ENCODE measurements at places on chromosomes 5 and 9.

- no peak for DNase-seq
Observed at GRCh38 chr9:123395689-123396511, 39.9 kb downstream of the CRB2 start.

DNA sequence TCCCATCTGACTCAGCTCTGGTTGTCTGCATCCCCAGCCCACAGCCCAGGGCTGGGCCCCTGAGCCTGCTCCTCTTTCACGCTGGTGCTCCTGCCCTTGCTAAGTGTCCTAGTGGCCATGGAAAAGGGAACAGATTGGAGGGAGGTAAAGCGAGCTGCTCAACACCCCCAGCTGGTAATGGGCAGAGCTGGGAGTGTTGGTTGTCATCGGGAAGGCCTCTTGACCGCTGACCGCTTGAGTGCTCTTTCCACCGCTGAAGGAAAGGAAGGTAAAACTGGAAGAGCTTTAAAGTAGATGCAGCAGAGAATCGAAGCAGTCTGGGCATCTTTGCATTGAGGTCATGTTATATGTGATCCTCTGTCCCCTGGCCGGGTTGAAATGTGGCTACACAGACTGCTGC lies 60.2 kb downstream of the CRB2 start:
- DNase-seq, result no peak

- DNase-seq, result no peak
Observed at GRCh38 chr5:14816999-14817761, 54.4 kb downstream of the ANKH start.

- no peak for DNase-seq
Observed at GRCh38 chr5:142215915-142216681, 107.5 kb downstream of the NDFIP1 start.

DNA sequence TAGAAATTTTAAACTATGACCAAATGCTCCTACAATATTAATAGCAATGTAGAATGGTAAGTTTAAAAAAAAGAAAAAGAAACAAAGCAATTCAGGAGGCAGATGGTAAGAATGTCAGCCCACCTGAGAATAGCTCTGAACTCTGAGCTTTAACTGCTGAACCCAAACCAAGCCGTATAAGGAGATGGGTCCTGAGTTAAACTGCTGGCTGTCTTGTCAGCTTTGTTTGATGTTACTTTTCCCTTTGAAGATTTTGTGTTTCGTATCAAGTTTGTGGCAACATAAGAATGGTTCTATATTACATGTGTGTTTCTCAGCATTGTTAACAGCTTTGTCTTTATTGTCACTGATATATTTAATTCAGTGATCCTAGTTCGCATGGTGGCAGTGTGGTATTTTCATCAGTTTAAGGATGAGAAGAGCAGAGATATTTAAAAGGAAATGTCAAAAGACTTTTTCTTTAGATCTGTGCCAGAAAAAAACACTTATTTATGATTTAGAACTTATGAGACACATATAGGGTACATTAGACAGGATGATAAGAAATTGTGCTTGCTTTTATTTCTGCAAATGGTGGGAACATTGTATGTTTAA lies 390.1 kb downstream of the CCDC171 start:
- DNase-seq, result no peak

DNA sequence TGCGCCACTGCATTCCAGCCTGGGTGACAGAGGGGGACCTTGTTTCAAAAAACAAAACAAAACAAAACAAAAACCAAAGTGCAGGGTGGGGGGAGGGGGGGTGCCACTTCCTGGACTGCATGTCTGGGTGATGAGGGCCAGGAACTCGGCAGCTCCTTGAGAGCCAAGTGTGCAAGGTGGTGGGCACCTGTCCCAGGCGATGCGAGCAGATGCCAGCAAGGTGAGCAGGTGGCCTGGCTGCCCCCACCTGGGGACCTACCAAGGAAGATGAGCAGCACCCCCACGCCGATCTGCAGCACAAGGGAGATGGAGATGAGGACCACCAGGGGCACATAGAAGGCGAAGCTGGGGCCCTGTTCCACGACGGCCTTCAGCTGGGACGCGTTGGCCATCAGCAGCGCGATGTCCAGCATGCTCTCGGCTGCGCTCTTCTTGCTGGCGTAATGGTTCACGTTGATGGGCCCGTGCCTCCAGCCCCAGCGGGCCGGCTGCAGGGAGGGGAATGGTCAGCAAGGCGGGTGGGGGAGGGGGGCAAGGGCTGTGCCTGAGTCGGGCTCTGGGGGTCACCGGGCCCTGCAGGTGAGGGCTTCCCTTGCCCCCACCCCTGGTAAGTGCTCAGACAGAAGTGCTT lies 7.8 kb downstream of the NINJ1 start:
- no peak for DNase-seq

- no peak for DNase-seq
Observed at GRCh38 chr5:151432210-151432609, 15.2 kb upstream of the SLC36A1 start.

DNA sequence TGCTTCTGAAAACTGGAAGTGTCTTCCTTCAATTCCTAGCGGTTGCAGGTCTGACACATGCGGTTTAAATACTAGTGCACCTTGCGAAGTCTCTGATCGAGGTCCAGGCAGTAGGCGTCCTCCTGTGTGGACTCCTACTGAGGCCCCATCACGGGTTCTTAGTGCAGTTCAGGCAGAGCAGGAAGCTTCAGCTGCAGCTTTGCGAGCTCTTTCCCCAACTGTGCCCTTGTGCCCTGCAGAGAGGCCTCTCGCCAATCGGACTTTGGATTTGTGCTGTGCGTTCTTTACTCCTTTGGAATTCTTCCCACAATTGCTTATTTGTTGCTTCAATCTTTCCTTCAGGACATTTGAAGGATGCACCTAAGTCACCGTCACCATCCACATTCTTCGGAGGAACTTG lies 40.6 kb upstream of the FAM120AOS start:
- DNase-seq, result no peak

GRCh38 chr9:89757776-89758528 lies 153.1 kb downstream of the GADD45G start:
- no peak for DNase-seq

- no peak for DNase-seq
Observed at GRCh38 chr5:6508931-6509330, 60.3 kb downstream of the UBE2QL1 start.

DNA sequence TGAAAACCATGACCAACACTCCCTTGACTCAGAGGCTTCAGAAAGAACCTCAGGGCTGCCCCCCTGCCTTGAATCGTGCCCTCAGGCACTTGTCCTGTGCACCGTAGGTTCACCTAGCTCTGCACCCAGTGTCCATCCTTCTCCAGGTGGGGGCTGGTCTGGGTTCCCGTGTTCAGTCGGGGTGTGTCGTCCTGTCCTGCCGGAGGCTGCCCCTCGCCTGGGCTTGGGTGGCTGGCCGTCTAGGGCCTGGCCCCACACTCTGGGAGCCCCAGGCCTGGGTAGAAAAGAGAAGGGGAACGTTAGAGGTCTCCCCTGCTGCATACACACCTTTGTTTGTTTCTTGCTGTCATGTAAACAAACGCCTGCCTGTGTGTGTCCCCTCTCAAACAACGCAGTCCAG lies 29.3 kb downstream of the CATSPER3 start:
- DNase-seq, result no peak

- DNase-seq, result no peak
Observed at GRCh38 chr9:74205056-74205455, 292.1 kb upstream of the RORB start.

DNA sequence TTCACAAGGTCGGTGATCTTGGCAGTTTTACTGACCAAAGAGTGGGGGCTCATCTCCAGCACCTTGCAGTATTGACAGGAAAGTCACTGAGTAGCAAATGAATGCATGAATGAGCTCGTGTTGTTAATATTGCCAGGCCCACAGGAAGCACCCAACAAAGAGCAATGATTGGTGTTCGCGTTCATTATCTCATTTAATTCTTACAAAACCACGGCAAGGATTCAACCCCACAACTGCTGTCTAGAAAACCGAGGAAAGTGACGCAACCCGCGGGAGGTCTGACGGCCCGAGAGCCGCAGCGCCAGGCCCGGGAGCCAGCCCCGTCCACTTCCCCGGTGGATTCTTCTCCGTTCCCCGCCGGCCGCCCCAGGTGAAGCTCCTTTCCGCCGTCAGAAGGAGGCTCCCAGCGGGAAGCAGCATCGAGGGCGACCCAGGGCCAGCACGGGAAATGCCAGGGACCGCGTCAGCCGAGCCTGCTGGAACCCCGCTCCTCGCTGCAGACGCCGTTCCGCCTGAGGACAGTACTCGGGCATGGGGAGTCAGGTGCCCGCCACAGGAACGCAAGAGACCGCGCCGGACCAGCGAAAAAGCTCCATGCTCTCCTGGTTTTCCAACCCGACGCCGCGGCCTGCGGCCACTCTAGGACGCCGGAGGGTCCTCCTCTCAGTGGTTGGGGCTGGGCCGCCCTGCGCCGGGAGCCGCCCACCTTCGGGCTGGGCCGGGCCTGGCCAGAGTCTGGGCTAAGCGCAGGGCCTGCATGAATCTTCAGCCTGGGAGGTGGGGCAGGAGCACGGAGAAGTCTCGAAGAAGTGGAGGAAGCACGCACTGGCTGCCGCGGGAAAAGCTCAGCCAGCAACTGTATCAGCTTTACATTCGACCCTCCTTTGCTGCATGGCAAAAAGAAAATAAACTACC lies 19.8 kb upstream of the FER start:
- peak; percentile 89 for DNase-seq

GRCh38 chr9:135355521-135356011 lies 124.0 kb upstream of the PPP1R26 start:
- DNase-seq, result no peak

- peak; percentile 99 for DNase-seq
Observed at GRCh38 chr9:120387257-120388002, 192.5 kb downstream of the CDK5RAP2 start.

- no peak for DNase-seq
Observed at GRCh38 chr5:8229551-8229950, 360.6 kb downstream of the MTRR start.

GRCh38 chr9:88957526-88957925 lies 33.7 kb upstream of the S1PR3 start:
- DNase-seq, result no peak

DNA sequence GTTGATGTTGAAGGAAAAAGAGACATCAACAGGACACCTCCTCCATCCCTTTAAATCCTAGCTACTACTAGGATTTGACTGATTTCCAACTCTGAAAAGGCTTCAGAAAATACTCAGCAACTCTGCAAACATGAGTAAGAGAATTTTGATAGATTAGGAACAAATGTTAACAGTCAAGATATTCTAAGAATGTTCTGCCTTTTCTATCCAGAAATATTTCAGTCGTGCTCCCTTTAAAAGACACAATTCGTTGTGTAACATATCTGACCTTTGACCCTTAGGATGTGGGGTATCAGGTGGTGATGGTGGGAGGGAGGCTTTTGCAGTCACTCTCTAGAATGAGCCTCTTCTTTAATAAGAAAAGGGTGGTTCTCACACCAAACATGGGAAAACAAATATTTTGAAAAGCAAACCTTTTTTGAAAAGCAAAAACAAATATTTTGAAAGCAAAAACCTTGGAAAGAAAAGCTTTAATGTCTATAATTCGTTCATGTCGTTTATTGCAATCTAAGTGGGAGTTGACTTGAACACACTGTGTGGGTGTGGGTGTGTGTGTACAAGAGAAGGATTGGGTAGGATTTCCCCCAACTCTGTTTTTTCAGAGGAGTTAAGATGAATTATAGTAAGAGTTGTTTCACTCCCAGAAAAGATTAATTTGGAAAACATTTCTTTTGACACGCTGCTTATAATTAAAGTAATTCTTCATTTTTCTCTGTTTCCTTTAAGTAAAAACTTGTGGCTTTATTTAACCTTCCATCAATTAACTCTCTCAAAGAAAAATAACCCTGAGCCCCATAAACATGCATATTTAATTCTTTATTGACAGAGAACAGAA lies 152.8 kb downstream of the TMEM167A start:
- no peak for DNase-seq

GRCh38 chr5:110616009-110616408 lies 110.5 kb downstream of the TMEM232 start:
- no peak for DNase-seq

GRCh38 chr9:34218446-34218845 lies 39.6 kb downstream of the UBAP1 start:
- DNase-seq, result no peak

DNA sequence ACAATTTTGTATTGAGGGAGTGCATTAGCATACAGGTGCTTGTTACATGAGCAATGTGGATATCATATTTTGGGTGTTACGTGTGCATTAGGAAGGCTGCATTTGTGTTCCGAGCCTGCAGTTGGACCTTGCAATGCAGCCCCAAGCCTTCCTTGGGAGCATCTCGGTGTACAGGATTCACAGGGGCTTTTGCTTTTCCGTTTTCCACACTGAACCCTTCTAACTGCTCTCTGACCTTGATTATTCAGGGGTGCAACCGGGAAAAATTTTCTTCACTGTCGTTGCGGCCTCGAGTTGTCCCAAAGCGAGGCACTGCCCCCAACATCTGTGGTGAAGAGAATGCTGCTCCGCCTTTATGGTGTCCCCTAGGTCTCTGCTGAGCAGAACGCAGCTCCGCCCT lies 80.1 kb upstream of the PLEKHG4B start:
- DNase-seq, result no peak

- DNase-seq, result peak; percentile 90
Observed at GRCh38 chr5:32504989-32505596, 60.6 kb upstream of the ZFR start.

DNA sequence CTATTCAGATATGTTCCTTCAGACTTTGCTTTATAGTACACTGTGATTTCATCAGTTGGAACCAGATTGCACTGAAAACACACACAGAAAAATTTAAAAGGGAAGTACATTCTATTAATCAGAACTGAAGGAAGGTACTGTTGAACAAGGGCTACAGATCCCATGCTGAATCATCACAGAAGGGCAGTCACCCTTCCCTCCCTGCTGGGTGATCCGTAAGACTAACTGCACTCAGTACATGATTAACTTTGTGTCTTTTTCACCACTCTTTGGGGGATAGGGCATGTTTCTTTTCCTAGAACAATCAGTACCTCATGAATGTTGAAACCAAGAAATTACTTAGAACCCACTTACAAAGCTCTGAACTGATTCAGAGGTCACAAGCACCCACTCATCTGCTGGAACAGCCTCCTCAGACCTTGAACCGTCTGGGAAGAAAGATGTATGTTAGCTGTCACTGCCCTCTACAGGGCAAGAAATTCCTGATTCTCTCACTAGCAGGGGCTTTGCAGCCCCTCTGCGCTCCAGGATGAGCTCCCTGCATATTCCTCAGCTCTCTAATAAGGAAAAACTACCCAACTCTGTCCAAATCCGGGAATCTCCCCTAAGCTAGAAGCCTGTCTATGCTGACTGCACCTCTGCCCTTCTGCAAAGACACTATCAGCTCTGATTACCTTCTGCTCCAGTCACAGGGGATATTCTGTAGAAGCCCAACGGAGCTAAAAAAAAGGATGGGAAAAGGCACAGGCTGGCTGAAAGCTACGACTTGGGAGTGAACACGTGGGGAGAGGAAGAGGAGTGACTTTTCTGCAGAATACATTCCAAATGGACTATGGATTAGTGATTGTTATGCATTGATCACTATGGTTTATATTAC lies 51.0 kb downstream of the IARS1 start:
- no peak for DNase-seq

- no peak for DNase-seq
Observed at GRCh38 chr9:81680006-81680405, 9.3 kb downstream of the TLE1 start.
